ENCODE measurements at places on chromosomes 1 and 21.

GRCh38 chr21:21606041-21606440 lies 607.8 kb downstream of the NCAM2 start:
- DNase-seq = no peak

DNA sequence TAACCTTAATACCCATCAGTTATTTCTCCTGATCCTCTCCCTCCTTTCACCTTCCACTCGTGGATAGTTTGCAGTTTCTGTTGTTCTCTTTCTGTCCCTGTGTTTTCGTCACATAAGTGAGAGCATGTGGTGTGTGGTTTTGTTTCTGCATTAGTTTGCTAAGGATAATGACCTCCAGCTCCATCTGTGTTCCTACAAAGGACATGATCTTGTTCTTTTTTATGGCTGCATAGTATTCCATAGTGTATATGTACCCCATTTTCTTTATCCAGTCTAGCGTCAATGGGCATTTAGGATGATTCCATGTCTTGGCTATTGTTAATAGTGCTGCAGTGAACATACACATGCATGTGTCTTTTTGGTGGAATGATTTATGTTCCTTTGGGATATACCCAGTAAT lies 36.6 kb upstream of the GPR25 start:
- DNase-seq = no peak

- DNase-seq = no peak
These were observed 123.6 kb upstream of the B3GALT2 start for GRCh38 chr1:193309936-193310475.

- no peak for DNase-seq
These were observed 57.6 kb downstream of the FAF1 start for GRCh38 chr1:50902419-50902818.

DNA sequence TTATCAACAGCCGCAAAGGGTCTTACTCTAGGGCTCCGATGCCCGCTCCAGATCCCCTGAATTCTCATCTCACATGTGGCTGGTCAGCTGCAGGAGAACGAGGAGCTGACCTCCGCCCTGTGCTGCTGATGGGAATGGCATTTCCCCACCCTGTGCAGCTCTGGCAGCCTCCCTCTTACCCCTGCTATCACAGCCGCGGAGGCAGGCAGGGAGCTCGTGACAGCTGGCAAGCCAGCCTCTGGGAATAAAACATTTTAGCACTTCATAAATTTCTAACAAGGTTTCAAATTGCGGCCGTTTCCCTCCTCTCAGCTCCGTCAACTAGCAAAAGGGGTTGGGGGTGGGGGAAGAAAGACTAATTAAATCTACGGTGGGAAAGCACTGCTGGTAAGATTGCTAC lies 81.1 kb downstream of the DSCAM start:
- no peak for DNase-seq

- DNase-seq = no peak
These were observed 105.8 kb downstream of the ARHGEF10L start for GRCh38 chr1:17645068-17645911.

DNA sequence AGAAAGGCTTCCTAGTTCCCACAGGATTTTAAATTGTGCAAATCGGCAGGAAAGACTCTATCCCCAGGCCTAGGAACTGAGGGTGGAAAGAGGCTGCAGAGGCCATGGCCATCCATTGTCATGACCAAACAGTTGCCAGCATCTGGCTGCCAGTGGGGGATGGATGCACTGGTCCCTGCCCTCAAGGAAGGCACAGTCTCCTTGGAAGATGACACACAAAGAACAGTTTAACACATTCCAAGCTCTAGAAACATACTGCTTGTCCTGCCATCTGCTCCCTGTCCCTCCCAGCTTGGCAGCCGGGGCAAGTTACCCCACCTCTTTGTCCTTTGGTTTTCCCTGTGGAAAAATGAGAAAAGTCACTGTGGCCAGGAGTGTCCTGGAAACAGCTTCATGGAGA lies 83.2 kb downstream of the BCAR3 start:
- DNase-seq = no peak
